ENCODE measurements at places on chromosomes 4 and X. TPM values are rescaled to one million over a fixed set of nuclear protein-coding genes. Genes with fewer than 3 reads are reported as not detected.

The SPANXC gene
- total RNA-seq: not detected

The MAP7D2 gene
- 9.9 TPM for total RNA-seq

The COX7B2 gene
- not detected for total RNA-seq

The TMEM156 gene
- total RNA-seq: 0.09 TPM

The ZXDA gene
- 18.5 TPM for total RNA-seq

The SMR3A gene
- total RNA-seq: not detected

Measured in cerebellum (tissue), 4 donors.